ENCODE measurements at places on chromosomes 5 and 9. TPM values are rescaled to one million over a fixed set of nuclear protein-coding genes. Genes with fewer than 3 reads are reported as not detected.

Gene LHX2
- not detected for total RNA-seq

Gene IL17B
- total RNA-seq: not detected

Gene NEUROG1
- not detected for total RNA-seq

Gene SLC6A7
- under 0.01 TPM for total RNA-seq

Gene MYMK
- total RNA-seq: not detected

Gene GRIA1
- total RNA-seq: 22.5 TPM

Gene SLC34A3
- under 0.01 TPM for total RNA-seq

Gene ADGRD2
- total RNA-seq: not detected
